ENCODE measurements at places on chromosomes 2 and 18.

DNA sequence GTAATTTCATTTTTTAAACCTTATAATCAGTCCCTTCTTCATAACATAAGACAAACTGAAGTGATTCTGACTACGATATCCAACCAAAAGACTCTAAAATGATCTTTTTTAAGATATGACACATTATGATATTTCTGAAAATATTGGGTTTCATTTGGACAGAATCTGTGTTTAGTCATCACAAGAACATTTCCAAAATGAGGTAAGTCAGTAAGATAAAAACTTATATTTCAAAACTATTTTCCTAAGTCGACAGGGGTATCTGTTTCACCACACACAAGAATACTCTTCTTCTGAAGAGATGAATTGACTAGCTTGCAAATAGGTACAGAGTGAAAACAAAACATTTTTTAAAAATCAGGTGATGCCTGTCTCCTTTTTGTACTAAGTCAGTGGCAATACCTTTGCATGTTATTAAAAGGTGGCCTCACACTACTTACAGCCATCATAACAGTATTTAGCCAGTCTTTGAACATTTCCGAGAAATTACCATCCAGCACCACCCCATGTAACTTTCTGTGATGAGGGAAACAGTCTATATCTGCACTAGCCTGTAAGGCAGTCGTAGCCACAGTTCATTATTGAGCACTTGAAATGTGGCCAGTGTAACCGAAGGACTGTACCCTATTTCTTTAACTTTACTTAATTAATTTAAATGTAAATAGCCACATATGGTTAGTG lies 13.5 kb downstream of the STK39 start:
- no peak for DNase-seq

DNA sequence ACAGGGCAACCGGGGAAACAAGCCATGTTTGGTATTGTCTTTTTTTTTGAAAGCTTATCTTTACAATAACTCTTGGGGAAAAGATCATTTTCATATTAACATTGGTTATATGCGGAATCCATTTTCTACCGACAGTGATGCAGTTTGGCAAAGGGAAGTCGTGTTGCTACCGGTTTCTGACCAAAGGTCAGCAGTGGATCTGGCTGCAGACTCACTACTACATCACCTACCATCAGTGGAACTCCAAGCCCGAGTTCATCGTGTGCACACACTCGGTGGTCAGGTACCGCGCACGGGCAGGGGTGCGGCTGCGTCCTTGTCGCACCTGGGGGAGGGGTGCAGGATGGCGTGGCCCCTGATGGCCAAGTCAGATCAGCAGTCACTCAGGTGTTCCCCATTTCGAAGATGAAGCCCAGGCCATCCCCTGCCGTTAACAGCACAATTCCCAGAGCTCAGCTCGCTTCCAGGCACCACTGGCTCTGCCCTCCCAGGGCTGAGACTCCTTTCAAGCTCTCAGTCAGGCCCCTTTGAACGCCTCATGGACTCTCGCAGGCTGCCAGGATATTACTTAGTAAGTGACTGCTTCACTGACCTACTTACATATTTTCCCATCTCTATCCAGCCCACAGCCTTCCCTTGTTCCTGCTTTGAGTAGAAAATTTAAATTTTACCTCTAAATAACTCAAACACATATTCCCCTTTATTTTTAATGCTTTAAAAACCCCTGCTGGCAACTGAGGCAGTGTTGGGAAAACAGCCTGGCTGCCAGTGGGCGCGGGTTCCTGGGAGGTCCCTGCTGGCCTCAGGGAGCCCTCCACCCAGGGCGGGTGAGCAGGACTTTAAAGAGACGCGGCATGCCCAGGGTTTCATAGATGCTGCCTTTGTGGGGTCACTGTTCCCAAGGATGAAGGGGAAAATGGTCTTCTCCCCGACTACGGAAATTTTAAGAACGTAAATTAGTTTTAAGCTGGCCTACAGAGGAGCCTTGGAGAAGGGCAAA lies 33.6 kb upstream of the RPL31 start:
- DNase-seq, result no peak

GRCh38 chr18:50720325-50720674 lies 99.5 kb downstream of the MRO start:
- DNase-seq, result no peak

DNA sequence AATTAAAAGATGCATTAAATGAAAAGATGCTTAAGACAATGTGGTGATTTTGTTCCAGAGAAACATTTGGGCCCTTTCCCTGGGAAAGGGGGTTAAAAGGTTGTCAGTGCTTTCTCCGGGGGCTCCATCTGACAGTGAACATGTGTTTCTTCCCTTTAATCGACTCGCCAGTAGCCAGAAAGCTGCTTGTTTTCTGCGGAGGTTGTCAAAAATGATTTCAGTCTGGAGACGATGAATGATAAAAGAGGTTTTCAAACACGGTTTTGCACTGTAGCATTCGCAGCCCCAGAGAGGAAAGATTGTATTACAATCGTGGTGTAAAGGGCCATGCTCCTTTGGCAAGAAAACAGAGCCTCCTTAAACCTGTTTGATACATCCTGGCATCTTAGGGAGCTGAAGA lies 111.5 kb upstream of the MEIS1 start:
- DNase-seq, result no peak

GRCh38 chr18:27803957-27804356 lies 373.0 kb downstream of the CDH2 start:
- no peak for DNase-seq

DNA sequence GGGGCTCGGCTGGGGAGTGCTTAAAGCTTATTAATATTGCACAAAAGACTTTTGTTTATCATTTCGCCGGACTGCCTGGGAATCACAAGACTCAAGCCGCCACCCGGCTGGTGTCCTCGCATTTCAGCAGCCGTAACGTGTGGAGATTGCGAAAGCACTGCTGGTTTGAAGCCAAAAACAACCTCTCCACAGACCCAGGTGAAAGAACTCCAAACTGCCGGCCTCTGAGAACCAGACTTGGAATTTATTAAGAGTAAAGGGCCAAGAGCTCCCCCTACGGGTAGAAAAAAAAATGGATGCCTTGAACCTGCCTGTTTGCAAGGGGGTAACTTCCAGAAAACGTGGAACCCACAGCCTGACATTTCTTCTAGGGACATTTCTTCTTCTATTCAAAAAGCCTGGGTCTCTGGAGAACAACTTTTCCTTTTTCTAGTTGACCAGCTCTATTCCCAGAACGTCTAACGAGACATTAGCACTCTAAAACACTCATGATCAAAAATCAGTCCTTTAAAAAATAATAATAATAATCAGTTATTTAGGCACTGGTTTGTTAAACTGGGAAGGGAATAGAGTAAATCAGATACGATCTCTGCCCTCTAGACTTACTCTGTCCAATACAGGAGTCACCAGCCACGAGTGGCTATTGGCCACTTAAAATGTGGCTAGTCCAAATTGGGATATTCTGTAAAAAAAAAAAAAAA lies 216.3 kb downstream of the C1D start:
- no peak for DNase-seq
